Stimulated activated CD4-positive, alpha-beta T cell treated with anti-CD3 and anti-CD28 coated beads, Interleukin-4, amount 100 ng/mL, for 4 hours (primary cell): ENCODE measurements at places on chromosomes 11 and 22.

- DNase-seq = no peak
Measured at GRCh38 chr11:1389932-1390568, at the start of gene BRSK2. Gene BRSK2 (plus strand): TSS chr11:1389934. CDS start chr11:1390285, 351 bp downstream.

DNA sequence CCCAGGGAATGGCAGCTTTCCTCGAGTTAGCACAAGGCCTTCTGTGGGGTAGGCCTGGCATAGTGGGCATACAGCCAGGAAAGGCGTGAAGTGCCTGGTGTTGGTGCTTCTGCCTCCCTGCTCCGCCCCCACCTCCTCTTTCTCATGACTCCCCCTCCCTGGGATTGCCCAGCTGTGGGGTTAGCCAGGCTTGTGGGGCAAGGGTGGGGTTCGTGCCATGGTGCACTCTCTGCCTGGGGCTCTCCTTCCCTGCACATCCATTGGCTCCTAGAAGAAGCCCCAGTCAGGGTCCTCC, 236.8 kb upstream of the NCAM1 start:
- DNase-seq = no peak

DNA sequence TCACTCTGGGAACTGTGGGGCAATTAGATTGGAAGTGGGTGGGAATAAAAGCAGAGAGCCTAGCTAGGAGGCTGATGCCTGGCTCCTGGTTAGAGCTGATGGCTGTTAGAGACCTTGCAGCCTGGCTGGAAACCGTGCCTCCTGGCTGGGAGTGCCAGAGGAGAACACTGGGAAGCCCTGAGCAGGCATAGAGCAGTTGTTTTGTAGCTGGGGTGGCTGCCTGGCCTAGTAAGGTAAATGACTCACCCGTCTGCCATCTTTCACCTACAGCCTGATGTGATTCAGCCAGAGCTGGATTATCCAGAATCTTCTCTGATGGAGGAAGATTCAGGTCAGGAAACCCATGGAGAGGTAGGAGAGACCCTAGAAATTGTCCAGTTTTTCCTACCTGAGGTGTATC, 6.1 kb downstream of the UQCR10 start:
- DNase-seq = no peak

- no peak for DNase-seq
Measured at GRCh38 chr11:31160504-31161422, 208.8 kb downstream of the DCDC1 start.

DNA sequence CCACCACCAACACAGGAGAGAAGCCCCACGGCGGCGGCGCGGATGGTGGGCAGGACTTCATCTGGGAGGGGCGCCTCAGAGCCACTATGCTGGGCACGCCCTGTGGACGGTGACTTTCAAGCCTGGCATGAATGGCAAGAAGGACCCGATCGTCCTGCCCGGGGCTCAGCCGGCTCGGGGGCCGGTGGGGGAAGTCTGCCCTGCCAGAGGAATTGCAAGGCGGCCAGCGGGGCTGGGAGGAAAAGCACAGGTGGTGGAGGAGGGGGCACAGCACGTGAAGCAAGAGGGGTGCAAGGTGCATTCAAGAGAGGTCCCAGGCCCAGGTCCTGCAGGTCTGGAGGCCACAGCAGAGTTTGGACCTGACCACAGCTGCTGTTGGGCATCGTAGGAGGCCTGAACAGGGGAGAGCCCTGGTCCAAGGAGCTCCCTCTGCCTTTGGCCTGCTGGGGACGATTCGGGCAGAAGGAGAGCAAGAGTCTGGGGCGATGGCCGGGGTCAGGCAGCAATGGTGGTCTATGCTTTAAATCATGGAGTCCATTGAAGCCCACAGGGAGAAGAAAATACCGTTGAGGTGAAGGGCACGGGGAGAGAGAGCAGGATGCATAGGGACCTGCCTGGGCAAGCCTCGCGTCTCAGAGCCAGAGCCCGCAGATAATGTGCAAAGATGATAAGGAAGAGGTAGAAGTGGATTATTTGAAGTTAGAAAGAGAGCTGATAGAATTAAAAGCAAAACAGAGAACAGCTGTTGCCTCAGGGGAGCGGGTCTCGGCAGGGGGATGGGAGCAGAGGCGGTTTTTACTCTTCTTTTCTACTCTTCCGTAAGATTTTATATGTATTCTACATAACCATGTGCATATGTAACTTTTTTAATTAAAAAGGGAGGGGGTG, 82.6 kb upstream of the SHISAL1 start:
- DNase-seq = no peak

DNA sequence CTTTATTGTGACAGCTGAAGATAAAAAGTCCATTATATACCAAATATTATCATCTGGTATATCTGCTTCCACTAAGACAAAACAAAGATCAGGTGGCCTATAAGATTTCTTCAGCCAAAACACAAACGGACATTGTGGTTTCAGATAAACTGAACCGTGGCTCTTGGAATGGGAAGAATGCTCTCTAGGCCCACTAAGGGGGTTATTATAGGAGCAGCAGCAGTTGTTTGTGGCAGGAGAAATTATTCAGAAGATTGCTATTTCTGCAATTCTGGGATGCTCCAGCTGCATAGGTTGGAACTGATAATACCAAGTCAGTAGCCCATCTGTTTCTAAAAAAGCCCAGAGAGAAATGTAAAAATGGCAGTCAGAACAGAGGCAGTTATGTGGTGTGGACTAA, 145.3 kb downstream of the NCAM1 start:
- no peak for DNase-seq

DNA sequence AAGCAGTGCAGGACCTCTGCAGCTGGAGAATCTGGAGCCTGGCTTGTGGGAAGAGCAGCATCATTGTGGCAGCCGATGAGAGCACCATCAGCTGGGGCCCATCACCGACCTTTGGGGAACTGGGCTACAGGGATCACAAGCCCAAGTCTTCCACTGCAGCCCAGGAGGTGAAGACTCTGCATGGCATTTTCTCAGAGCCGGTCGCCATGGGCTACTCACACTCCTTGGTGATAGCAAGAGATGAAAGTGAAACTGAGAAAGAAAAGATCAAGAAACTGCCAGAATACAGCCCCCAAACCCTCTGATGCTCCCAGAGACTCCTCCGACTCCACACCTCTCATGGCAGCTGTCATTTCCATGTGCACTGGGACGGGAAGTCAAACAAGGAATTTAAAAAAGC, 35.6 kb downstream of the ASRGL1 start:
- no peak for DNase-seq

- no peak for DNase-seq
Measured at GRCh38 chr11:22808571-22809197, 20.9 kb downstream of the SVIP start.

DNA sequence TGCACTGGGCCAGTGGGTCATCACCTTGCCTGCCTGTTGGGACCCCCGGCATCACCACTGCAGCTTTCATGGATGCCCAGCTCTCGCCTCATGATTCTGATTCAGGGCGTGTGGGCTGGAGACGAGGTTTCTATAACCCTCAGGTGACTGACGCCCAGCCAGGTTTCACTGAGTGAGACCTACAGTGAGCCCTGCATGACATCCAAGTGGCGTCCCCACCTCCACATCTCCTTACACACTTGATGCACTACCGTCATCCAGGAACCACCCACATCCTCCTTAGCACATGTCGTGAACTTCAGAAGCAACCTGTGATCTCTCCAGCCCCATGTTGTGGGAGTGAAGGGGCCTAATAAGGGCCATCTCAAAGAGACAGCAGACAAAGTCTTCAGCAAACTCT, 257.5 kb downstream of the CTTN start:
- no peak for DNase-seq

- no peak for DNase-seq
Measured at GRCh38 chr11:83613767-83614121, 327.6 kb upstream of the CCDC90B start.

- no peak for DNase-seq
Measured at GRCh38 chr22:33327348-33327860, 269.2 kb upstream of the SYN3 start.

DNA sequence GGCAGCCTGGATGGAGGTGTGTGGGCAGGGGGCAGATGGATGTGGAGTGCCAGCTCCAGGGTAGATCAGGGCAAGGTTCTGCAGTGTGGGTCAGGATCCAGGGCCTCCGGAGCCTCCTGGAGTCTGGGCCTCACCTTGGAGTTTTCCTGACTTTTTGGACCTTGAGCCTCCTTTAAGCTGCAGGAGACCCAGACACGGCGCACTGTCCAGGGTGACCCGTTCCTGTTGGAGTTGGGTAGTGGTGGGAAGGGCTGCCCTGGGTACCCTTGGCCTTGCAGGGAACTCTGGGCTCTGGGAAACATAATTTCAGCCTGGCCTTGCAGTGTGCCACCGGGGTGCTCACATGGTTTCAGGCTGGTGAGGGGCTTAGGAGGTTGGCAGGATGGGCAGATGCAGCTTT, 17.0 kb downstream of the MGAT3 start:
- DNase-seq = no peak

GRCh38 chr11:130761560-130762220, 154.6 kb downstream of the SNX19 start:
- no peak for DNase-seq

DNA sequence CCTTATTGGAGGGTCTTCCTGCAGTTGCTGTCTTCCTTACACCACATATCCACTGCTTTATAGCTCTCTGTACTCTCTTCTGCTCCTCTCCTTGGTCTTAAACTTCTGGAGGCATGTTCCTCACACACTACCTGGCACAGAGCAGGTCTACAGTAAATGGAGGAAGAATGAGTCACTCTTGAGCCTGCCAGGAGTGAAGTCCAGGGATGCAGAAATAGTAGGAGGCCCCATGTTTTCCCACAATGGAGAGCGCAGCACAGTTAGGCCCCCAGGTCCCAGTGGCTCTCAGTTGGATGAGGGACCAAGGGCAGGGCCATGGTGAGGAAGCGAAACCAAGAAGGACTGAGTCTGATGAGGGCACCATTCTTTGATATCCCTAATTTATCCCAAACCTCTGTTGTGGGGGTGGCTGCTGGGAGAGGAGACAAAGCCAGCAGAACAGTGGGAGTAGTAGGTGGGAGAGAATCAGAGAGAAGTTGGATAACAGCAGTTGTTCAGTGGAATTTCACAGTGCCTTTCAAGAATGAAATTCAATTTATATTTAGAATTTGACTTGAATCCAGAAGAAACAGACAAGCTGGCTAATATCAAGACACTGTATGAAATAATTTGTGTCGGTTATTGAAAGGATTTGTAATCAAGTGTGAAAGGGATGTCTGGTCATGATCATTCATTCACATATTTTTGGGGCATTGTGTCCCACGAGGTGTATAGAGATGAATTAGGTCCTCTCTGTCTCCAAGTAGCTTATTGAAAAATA, 187.8 kb downstream of the HIPK3 start:
- DNase-seq = no peak

DNA sequence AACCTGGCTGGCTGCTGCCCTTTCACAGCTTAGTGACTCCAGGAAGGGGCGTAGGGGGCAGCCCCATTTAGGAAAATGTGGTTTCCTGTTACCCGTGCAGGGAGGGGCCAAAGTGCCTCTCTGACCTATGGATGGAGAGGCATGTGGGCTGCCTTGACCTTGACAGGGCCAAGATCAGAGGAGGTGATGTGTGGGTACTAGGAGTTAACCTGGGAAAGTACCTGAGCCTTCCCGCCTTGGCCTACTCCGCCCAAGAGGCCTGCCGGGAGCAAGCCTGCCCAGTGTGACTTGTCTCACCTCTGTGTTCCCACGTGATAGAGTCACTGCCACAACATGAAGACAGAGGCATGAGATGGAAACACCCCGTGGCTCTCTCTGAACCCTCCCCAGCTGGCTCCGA, 33.4 kb downstream of the GRAMD4 start:
- peak; percentile 36 for DNase-seq

DNA sequence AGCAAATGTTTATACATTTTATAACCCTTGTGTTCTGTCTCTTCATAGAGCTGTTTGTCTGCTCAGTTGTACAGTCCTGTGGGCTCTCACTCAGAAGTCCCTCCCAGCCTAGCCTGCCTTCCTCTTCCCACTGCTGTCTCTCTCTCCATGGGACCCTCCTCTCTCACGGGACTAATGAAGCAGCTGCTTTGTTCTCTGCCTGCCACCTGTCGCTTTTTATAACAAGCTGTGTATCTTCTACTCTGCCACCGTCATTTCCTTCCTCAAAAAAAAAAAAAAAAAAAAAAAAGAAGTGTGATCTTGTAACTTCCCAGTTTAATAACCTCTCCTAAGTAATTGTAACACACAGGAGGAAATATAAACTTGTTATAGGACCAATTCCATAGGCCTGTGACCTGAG, 92.2 kb upstream of the ALKBH3 start:
- DNase-seq = no peak

DNA sequence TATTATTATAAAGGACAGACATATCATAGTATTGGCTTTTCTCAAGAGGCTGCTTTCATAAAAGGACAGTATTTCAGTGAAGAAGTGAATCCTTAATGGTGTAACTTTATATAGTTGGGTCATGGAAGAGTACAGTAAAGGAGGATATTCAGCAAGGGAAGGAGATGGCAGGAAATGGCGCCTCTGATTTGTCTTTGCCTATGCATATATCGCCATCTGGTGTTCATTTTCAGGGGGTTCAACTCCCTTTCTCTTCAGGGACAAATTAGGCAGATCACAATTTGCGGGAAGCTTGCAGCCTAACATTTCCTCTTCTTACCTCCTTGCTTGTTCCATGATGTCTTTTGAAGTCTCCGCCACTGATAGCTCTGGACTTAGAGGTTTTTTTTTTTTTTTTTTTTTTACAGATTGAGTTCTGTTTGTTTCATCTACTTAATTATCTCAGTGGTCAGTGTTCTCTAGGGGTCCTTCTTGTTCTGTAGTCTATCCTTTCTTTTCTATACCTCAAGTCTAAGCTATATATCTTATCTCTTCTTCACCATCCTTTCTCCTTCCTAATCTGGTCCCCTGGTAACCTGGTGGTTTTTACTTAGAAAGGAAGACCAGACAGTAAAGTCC, 21.8 kb upstream of the RRM1 start:
- peak; percentile 16 for DNase-seq

DNA sequence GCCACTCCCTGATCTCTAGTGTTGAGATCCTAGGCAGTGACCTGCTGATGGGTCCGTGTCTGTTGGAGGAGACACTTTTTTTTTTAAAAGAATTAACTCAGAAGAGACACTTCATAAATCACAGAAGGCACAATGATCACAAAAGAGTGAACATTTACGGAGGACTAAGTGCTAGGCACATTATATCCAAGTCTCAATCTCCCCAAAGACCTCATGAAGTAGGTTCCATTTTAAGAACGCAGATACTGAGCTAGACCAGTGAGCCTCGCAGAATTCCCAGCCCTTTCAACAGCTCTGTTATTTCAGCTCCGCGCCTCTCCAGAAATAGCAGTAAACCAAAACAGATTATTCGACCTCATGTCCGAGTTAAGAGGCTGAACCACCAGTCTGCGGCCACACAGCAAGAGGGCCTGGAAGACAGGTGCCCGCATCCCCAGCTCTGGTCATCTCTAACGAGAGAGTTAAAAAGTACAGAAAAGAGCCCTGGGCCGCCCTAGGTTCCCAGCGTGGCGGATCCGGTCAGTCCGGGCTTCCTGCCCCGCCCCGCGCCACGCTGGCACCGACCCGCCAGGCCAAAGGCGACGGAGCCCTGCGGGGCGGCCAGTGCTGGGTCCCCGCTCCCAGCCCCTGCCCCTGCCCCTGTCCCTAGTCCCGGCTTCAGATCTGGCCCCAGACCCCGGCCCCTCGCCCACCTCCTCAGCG, 612 bp downstream of the XBP1 start:
- peak; percentile 39 for DNase-seq

- no peak for DNase-seq
Measured at GRCh38 chr11:36818410-36818809, 220.4 kb upstream of the RAG2 start.
